ENCODE measurements at places on chromosomes 3 and 15. TPM values are rescaled to one million over a fixed set of nuclear protein-coding genes. Genes with fewer than 3 reads are reported as not detected.

MRAS gene
- 35.7 TPM for total RNA-seq

ROPN1 gene
- total RNA-seq = 139 TPM

CKMT1B gene
- 0.56 TPM for total RNA-seq

PLAAT1 gene
- 48.5 TPM for total RNA-seq

SLC22A13 gene
- total RNA-seq = 2.6 TPM

- no peak overlapping the region for H3K27ac ChIP-seq
- H3K4me1 ChIP-seq = no peaks in the 10 kb centered on the region
- no peaks in the 10 kb centered on the region for H3K27me3 ChIP-seq
- H3K36me3 ChIP-seq = no peaks in the 10 kb centered on the region
- DNase-seq = no peak
Measured at GRCh38 chr3:189950258-189950657, 170.4 kb downstream of the P3H2 start.

GRCh38 chr3:32419742-32420125 lies 28.1 kb downstream of the CMTM7 start:
- H3K4me1 ChIP-seq = peaks cover 25% of the 10 kb centered on the region
- H3K27ac ChIP-seq = peak overlapping the region; percentile 40
- H3K36me3 ChIP-seq = no peaks in the 10 kb centered on the region
- H3K4me3 ChIP-seq = no peak overlapping the region
- no peak for DNase-seq

- no peaks in the 10 kb centered on the region for H3K4me1 ChIP-seq
- no peak overlapping the region for H3K27ac ChIP-seq
- no peaks in the 10 kb centered on the region for H3K27me3 ChIP-seq
Measured at GRCh38 chr3:66001626-66002025, 37.1 kb downstream of the MAGI1 start.

DNA sequence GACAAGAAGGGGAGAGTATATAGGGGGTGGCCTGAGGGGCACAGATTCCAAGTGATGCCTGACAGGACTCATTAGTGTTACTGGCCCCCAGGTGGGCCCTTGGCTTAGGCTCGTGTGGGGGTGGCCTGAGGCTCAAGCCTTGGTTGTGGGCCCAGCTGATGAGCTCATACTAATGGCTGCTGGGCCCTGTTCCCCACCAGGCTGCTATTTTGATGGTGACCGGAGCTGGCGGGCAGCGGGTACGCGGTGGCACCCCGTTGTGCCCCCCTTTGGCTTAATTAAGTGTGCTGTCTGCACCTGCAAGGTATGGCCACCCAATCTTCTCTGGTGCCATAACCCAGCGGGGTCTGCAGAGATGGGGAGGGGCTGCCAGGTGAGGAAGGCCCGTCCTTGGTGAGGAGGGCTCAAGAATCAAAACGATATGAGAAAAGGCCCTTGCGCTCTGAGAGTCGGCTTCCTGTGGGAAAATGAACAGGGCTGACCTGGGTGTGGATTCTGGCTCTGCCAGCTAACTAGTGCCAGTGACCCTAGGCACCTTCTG lies 7.4 kb downstream of the CHRD start:
- no peak for DNase-seq
- no peaks in the 10 kb centered on the region for H3K27me3 ChIP-seq
- H3K36me3 ChIP-seq = no peaks in the 10 kb centered on the region
- no peak overlapping the region for H3K27ac ChIP-seq

GRCh38 chr15:52727815-52728214 lies 48.6 kb upstream of the ATOSA start:
- H3K4me3 ChIP-seq = no peak overlapping the region
- H3K4me1 ChIP-seq = peaks cover 1% of the 10 kb centered on the region
- no peaks in the 10 kb centered on the region for H3K36me3 ChIP-seq
- no peak overlapping the region for H3K27ac ChIP-seq
- DNase-seq = no peak

GRCh38 chr3:136173939-136174490 lies 22.1 kb downstream of the MSL2 start:
- H3K4me1 ChIP-seq = peaks cover 3% of the 10 kb centered on the region
- no peak overlapping the region for H3K4me3 ChIP-seq
- H3K36me3 ChIP-seq = no peaks in the 10 kb centered on the region
- no peak for DNase-seq
- no peak overlapping the region for H3K27ac ChIP-seq
- H3K27me3 ChIP-seq = no peaks in the 10 kb centered on the region

DNA sequence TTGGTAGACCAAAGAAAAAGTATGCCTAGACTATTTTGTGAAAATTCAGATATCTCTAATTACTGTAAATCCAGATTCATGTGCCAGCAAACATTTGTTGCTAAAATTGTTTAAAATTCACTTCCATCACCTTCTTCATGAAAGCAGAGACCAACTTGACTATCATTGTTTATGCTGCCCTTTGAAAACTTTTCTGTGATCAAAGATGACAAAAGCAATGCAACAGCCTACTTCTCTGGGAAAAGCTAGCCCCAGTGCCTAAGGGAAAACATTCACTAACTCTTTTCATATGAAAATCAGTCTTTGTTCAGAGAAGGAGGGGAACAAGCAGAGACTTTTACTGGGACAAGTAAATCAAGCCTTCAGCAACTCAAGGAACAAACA lies 178.0 kb upstream of the P2RY1 start:
- DNase-seq = no peak
- no peaks in the 10 kb centered on the region for H3K27me3 ChIP-seq
- H3K36me3 ChIP-seq = no peaks in the 10 kb centered on the region
- H3K27ac ChIP-seq = peak overlapping the region; percentile 4

DNA sequence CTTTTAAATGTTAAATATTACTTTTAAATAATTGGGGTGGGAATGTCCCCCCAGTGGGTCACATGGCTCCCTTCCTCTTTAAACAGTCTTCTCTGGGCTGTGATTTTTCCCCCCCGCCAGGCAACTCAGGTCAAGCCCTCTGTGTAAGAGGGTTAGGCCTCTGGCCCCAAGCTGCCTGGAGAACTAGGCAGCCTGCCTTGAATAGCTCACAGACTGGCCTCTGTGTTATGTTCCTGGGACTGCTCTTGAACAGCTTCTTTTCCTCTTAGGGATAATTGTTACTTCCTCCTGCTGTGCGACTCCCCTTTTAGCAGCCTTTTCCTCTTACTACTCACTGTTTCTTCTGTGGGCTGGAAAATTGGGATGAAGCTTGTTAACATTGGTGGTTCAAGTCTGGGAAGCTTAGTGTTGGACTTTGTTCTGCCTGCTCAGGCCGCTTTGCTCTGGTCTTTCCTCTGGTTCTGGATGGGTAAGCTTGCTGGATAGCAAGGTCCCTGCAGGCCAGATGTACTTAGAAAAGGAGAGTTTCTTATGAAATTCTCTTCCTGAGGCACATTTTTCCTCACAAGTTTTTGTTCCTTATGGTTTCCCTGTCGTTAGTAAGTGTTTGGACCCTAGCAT lies 2.2 kb downstream of the TEX264 start:
- H3K4me3 ChIP-seq = no peak overlapping the region
- peaks cover 20% of the 10 kb centered on the region for H3K4me1 ChIP-seq
- no peaks in the 10 kb centered on the region for H3K27me3 ChIP-seq
- DNase-seq = no peak
- H3K36me3 ChIP-seq = no peaks in the 10 kb centered on the region
- H3K27ac ChIP-seq = no peak overlapping the region
